ENCODE measurements at places on chromosomes 11 and 22.

GRCh38 chr22:19066531-19067271, 55.5 kb downstream of the DGCR2 start:
- no peak for DNase-seq

DNA sequence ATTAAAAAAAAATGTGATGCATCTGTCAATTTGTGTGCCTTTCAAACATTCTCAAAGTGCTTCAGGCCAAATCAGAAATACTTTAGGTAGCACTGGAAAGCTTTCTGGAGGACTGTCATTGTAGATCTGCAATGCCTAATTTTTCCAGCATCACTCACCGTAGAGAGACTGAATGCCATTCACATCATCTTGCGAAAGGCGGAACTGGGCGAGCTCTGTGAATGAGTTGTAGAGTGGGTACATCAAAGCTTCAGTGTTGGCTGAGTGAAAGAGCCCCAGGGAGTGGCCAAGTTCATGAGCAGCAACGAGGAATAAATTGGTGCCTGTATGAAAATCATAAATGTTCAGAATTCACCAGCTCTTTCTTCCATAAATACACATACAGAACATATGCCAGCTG, 4.0 kb downstream of the MMP10 start:
- DNase-seq, result no peak

DNA sequence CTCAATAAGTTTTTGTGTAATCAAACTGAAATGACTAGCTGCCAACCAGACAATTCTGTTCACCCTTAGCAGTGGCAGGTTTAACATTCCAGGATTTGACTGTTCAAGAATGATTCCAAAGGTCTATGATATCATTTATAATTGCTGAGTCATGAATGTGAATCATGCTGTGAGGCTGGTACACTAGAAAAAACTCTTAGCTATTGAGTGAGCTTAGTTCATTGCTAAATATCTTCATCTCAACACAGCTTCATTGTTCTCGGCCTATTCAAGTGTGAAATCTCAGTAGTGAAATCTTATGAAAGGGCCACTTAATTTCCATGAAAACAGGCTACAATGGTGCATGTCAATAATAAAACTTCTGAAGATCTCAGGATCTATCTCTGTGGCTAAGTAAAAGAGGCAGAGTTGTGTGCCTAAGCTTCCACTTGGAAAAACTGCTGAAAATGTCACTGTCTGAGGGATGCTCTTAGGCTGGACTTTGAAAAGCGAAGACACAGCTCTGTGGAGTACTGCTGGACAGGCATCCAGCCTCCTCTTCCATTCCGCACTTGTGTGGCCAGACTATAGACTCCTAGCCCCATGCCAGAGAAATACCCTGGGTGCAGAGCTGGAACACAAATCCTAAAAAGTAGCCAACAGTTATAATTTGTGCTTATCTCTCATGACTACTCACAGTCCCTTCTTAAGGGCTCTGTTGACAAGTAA, 12.8 kb downstream of the AQP11 start:
- DNase-seq, result no peak

GRCh38 chr22:23216461-23217170, 36.3 kb downstream of the BCR start:
- no peak for DNase-seq

GRCh38 chr22:37269936-37270678, 12.2 kb upstream of the CYTH4 start:
- no peak for DNase-seq

- no peak for DNase-seq
Measured at GRCh38 chr11:45859661-45860140, 12.4 kb downstream of the CRY2 start.

DNA sequence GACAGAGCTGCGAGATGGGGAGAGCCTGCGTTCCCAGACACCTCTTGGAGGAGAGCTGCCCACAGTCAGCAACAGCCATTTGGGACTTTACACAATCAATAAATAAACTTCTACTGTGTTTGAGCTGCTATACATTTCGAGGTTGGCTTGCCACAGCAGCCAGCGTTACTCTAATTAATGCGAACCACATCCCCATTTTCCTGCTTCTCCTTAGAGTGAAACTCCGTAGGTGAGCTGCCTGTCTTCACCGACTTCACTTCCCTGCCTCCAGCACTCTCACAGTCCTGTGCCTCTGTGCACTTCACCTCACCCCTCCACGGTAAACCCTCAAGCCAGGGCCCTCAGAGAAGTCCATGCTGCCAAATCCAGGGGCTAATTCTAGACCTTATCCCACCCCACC, 5.9 kb upstream of the SLC22A12 start:
- no peak for DNase-seq

DNA sequence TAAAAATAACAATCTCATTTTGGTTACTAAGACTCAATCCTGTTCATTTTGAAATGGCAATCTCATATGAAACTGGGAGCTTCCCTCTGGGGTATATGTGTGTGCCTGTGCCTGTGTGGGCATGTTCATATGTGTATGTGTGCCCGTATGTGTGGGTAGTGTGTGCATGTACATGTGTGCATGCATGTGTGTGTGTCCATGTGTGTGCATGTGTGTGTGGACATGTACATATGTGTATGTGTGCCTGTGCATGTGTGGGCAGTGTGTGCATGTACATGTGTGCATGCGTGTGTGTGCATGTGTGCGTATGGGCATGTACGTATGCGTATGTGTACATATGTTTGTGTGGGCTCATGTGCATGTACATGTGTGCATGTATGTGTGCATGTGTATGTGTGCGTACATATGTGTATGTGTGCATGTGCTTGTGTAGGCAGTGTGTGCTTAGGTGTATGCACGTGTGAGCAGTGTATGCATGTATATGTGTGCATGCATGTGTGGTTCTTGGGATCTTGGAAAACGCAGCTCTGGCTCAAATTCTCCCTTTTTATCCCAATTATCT, 24.5 kb upstream of the CACNG2 start:
- no peak for DNase-seq

DNA sequence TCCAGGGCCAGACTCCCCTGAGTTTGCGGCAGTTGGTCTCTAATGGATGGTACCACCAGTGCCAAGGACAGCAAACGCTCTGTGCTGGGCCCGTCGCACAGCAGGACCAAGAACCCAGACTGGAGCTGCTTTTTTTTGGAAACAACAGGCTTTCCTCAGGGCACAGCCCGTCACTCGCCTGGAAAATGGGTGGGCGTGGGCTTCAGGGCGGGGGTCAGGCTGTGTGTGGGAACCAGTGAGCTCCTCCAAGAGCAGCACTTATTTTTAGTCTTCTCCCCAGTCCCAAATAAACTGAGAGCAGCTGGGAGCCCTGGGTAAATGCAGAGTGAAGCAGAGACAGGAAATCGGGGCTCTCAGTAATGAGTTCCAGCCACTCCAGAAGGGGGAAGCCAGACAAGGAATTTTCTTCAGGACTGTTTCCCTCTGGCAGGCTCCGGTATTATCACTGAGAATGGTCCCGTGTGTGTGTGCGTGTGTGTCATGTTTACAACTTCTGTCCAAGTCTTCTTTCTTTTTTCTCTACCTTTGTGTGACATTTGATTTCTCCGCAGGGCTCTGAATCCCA, 63.0 kb downstream of the PPFIBP2 start:
- no peak for DNase-seq

GRCh38 chr11:119459293-119459976, 36.5 kb upstream of the THY1 start:
- DNase-seq, result no peak

DNA sequence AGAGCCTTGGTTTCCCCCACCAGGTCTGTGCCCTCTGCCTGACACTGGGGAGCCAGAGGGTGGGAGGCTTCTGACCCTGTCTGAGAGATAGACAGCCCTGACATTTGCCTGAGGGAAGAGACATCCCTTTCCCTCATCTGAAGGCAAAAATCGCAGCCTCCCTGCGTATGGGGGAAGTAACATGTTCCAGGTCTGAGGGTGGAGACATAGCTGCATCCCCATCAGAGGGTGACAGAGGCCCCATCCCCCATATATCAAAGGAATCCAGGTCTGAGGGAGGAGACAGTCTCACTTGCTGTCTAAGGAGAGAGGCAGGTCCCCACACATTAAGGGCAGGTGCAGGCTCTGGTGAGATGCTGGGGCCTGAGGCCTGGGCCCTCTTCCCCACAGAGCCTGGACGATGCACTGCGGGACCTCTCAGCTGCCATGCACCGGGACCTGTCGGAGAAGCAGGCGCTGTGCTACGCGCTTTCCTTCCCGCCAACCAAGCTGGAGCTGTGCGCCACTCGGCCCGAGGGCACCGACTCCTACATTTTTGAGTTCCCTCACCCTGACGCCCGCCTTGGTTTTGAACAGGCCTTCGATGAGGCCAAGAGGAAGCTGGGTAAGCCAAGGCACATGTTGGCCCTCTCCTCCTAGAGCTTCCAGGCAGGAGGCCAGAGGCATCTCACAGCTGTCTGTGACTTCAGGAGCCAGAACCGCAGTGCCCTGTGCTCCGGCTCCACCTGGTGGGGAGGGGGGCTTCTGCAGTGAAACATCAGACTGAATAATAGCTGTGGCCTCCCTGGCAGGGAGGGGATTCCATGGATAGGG, 16.1 kb upstream of the RELT start:
- no peak for DNase-seq

GRCh38 chr11:12744826-12745502, 70.7 kb downstream of the TEAD1 start:
- DNase-seq, result no peak

GRCh38 chr11:82024760-82025159, 708.9 kb downstream of the FAM181B start:
- DNase-seq, result no peak

DNA sequence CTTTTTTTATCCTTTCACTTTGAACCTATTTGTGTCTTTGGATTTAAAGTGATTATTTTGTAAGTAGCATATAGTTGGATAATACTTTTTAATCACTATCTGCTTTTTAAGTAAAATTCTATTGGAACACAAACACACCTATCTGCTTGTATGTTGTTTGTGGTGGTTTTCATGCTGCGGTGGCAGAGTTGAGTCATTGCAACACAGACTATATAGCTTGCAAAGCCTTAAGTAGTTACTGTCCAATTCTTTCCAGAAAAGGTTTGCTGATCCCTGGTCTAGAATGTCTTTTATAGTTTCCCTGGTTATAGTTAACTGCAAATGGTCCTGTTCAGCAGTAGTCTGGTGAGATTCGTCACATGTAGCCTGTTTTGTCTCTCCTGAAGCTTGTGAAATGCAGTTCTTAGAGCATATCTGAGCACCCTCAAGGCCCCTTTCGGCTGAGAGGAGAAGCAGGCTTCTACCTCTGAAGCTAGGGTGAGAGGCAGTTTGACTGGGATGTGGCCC, 21.5 kb downstream of the SHANK3 start:
- DNase-seq, result no peak

- DNase-seq, result no peak
Measured at GRCh38 chr11:128625326-128625725, 38.0 kb upstream of the ETS1 start.

GRCh38 chr11:102238391-102238821, 78.9 kb upstream of the BIRC3 start:
- DNase-seq, result no peak

DNA sequence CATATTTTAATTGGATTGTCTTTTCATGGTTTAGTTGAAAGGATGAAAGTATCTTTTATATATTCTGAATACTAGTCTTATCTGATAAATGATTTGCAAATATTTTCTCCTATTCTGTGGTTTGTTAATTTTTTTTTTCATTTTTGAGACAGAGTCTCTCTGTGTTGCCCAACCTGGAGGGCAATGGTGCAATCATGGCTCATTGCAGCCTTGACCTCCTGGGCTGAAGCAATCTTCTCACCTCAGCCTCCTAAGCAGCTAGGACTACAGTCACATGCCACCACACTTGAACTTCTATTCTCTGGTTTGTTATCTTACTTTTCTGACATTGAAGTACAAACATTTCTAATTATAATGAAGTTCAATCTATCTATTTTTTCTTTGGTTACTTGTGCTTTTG, 30.0 kb upstream of the FAR1 start:
- DNase-seq, result no peak

GRCh38 chr22:25419247-25420113, 145.0 kb upstream of the GRK3 start:
- no peak for DNase-seq

GRCh38 chr11:45036733-45037132, 86.0 kb upstream of the TP53I11 start:
- DNase-seq, result no peak

DNA sequence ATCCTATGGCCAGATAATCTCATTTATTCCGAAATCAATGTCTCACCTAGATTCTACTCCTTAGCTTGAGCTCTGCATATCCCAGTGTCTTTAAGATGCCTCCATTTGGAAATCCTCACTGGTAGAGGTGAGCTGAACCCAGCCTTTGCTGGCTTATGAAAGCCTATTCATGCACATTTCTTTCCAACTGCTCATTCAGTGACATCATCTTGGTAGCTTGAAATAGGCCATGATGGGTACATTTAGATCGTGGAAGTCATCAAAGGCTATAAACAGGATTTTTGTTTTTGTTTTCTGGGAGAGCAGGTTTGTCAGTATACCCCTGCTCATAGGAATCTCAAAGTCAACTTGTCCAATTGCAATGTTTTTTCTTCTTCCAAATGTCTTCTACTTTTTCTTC, 6.0 kb downstream of the NXPE1 start:
- DNase-seq, result no peak

- no peak for DNase-seq
Measured at GRCh38 chr11:130653838-130654636, 205.6 kb downstream of the ADAMTS15 start.

- DNase-seq, result no peak
Measured at GRCh38 chr22:23146478-23147205, 1.4 kb downstream of the RAB36 start.

- no peak for DNase-seq
Measured at GRCh38 chr11:43278193-43278956, 33.4 kb upstream of the API5 start.

DNA sequence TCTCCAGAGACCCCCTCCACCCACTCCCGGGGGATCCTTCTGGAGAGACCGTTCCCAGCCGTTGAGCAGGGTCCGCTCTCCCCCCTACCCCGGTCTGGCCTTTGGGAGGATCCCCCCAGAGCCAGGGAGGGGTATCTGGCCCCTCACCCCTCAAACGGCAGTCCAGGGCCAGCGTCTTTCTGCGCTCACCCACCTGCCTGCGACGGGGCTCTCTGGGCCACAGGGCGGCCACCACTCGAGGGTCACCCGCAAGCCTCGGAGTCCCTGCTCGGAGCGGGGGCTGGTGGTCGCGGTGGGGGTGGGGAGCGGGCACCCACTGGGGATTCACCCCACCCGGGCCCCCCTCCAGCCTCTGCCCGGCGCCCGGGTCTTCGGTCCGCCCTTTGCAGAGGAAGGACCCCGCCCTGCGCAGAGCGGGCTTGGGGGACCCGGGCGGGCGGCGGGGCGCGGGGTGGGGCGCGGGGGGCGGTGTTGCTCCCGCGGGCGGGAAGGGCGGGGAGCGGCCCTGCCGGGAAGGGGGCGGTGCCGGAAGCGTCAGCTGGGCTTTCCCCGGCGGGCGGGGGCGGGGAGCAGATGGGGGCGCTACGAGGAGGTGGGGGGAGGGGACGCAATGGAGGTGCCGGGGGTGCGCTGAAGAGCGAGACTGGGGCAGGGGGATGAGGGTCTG, 16.6 kb downstream of the CRELD2 start:
- DNase-seq, result no peak

All from SK-N-MC (cell line).